ENCODE measurements at places on chromosomes 5 and 9.

- no peak for DNase-seq
These were observed 53.4 kb upstream of the PAM start for GRCh38 chr5:102701748-102702147.

DNA sequence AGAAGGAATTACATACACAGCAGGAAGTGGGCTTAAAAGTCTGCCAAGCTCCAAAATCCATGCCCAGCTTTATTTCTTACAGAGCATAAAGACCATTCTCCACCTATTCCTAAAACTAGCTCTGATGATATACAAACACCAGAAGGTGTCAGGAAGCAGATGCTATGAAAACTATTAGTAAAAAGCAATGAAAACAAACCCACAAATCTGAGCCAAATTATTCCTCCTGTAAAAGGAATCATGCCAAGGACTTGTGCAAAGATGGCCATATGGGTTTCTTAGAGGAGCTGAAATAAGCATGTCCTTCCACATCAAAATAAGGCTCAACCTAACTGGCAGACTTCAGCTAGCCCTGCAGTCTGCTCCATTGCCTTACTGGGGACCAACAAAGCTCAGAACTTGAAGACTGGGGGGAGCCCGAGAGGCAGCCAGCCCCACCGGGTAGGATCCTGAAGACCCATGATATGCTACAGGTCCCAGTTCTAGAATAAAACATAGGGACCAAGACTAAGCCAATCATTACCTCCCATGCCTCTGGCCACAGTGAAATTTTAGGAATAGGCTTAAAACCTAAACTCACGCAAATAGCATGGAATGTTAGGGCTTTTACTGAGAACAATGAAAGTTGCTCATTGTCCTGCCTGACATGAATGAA lies 42.8 kb upstream of the GABRP start:
- no peak for DNase-seq

DNA sequence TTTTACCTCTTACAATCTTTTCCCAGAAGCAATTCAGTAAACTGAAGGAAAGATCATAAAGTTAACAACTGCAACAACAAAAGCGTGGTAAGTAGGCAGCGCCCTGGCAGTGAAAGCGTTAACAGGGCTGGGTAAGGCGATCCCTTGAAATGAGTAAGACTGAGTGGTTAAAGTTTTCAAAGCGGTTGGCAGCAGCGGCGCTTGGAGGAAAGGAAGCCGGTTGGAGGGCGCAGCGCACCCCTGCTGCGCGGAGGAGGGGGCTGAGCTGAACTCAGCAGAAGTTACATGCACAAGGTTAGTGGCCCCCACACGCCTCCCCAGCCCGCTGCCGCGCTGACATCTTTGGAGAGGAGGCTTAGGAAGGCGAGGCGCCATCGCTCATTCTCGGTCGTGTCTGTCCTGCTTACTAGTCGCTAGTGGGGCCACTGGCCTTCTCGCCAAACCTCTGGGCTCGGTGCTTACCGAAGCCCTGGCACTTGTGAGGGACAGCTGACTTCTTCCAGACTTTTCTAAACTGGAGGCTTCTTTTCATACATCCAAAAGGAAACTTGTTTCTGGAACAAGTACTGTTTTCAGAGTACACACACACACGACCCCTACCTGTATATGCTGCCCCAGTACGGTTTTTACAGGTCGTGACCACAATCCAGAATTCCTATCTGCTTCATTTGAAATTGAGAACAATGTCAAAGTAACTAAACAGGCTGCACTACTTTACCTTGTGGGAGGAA lies at the start of gene SH3RF2:
SH3RF2 (plus strand) TSS at position 178 of the 731 bp plus-strand sequence. CDS start 1,351 bp downstream, outside the sequence.
- DNase-seq, result no peak

- no peak for DNase-seq
These were observed 124.9 kb upstream of the RPS23 start for GRCh38 chr5:82403026-82403425.

- no peak for DNase-seq
These were observed 22.4 kb downstream of the NMRK1 start for GRCh38 chr9:75065510-75065909.

DNA sequence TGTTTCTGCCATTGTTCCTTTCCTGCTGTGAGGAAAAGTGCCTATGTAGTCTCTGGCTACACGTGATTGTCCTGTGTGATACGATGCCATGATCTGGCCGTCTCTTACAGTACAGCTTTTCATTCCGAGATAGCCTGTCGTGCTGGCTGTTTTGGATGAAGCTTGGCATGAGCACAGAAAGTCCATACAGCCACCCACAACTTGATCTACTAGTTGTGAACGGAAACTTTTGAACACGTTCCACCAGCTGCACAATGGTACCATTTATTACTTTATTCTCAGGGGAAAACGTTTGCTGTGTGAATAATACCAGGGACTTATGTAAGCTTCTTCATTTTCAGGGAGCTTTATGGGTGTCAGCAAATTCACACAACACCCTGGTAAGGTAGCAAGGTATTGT lies 217.6 kb upstream of the ANKRD55 start:
- no peak for DNase-seq

- DNase-seq, result no peak
These were observed 36.0 kb upstream of the GOLPH3 start for GRCh38 chr5:32210151-32210550.

DNA sequence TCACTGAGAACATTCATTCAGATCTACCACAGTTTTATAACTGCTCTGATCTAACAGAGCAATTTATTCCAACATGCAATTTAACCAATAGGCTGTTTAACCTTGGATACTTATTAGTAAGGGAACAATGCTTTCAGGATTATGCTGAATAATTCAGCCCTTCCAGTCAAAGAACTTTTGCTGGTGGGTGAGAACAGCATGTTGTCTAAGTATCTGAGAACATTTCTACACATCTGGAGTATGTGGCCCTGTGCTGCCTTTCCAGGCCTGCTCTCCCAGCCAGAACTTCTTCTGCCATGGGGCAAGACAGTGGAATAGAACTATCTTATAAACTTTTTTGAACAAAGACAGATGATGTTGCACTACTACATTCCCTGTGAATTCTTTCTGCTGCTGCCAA lies 55.8 kb downstream of the NFIB start:
- no peak for DNase-seq

GRCh38 chr5:154422298-154422697 lies 23.5 kb upstream of the SAP30L start:
- no peak for DNase-seq

GRCh38 chr5:149666212-149666852 lies 63.8 kb upstream of the PPARGC1B start:
- no peak for DNase-seq

GRCh38 chr5:155898284-155898683 lies 428.7 kb upstream of the SGCD start:
- DNase-seq, result no peak

- DNase-seq, result no peak
These were observed 2031.2 kb downstream of the EFNA5 start for GRCh38 chr5:105639511-105639910.

DNA sequence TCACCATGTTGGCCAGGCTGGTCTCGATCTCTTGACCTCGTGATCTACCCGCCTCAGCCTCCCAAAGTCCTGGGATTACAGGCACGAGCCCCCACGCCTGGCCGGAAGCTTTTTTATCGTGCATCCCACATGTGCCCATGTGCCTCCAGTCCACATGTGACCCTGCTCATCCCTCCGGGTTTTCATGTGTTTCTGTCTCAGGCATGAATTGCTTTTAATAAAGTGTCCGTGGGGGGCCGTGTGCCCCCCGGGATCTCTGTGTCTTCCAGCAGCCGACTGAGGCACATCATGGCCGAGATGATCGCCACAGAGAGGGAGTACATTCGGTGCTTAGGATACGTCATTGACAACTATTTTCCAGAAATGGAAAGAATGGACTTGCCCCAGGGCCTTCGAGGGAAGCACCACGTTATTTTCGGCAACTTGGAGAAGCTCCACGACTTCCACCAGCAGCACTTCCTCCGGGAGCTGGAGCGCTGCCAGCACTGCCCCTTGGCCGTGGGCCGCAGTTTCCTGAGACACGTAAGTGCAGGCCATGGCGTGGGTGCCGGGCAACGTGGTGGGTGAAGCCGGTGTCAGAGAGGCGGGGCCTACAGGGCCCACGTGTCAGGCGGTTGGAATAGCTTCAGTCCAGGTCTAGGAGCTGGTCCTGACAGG lies 22.1 kb upstream of the LRRC14B start:
- DNase-seq, result no peak

DNA sequence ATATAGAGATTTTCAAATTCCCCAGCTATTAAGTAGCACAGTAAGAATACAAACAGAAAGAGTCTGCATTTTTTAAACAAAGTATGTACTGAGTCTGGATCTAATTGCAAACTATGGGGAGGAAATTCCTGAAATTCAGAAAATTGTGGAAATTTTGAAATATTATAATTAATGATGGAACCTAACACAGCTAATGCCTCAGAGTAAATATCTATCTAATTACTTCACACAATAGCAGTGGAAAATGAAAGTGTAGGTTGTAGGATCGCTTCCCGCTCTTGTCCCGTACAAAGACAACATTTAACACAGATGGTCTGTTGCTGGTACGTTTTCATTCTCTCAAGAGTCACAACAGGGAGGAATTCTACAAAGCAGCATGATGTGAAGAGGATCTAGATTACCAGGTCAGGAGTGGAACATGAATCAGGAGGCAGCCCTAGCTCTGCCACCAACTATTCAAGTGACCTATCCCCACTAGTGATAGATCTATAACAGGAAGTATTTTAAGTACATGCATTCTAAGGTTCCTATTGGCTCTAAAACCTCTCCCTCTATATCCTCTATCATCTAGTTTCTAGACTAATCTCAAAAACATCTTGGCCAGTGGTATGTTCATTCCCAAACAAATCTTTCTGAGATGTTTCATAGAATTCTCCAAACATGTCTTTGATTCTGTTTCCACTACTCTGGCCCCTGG lies 58.9 kb upstream of the GRAMD2B start:
- DNase-seq, result no peak

DNA sequence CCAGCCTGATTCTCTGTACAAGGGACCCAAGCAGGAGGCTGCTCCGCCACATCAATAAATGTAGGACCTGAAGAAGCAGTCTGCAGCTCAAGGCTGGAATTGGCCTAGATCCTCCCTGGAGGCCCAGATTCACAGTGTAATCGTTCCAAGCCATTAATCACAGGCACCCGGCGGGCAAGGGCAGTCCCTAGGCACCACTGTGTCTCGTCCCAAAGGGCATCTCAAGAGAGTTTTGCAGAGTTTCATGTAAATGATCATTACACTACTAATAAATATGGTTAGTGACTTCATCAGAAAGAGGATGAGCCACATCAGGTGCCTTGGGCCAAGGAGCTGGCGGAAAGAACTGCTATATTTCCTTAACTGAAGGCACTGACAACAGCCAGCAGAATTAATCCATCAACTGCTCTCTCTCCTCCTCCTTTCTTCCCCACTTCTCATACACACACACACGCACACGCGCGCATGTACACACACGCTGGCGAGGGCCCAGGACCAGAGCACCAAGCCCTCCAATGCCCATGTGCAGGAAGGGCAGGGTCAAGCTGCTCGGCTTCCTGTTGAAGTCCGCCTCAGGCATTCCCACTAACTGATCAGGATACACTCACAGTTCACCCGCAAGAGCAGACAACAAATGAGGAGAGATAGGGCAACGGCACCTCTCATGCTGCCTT lies 33.9 kb downstream of the GNAQ start:
- DNase-seq, result no peak

DNA sequence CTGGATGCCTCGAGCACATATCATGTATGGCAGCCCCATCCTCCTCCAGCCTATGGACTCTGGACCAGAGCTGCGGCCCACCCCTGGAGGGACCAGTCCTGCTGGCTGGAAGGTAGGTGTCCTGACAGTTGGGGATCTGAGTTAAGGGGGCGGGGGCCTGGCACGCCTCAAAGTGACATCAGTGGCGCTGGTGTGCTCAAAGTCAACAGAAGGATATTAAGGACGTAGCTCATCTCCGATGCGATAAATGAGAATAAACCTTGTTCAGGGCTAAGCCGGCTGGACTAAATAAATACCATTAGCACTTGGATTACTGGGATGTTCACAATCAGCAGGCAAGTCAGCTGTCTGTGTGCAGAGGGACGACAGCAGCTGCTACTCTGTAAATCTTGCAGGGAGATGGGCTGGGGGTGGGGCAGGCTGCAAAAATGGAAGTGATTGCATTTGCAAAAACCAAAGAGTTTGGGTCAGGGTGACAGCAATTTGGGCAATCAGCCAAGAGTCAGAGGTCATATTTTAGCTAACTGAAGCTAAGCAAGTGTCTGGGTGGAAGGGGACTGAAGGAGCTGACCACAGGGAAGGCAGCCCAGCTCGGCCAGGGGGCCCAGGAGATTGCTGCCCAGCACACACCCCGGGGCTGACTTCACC lies 80.0 kb upstream of the LRRTM2 start:
- DNase-seq, result peak; percentile 45

DNA sequence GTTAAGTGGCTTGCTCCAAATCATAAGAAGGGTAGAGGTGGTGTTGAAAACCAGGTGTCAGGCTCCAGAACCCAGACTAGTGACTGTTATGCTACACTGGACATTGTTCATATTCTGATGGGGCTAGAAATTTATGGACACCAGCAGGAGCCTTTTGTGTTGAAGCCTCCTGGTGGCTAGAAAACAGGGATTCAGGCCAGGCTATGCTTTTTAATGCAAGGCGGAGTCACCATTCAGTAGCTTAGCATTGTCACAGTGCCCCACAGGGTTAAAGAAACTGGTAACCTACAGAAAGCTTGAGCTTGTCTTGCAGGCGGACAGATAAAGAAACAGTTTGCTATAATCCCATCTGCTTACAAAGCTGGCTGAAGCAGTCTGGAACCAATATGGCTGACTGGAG lies 23.0 kb upstream of the GOLM1 start:
- DNase-seq, result no peak

- DNase-seq, result no peak
These were observed 85.4 kb downstream of the PCSK1 start for GRCh38 chr5:96347502-96348292.

- no peak for DNase-seq
These were observed 19.4 kb downstream of the GBGT1 start for GRCh38 chr9:133144142-133144903.

- DNase-seq, result no peak
These were observed 195.9 kb upstream of the PPP1R26 start for GRCh38 chr9:135283671-135284070.

DNA sequence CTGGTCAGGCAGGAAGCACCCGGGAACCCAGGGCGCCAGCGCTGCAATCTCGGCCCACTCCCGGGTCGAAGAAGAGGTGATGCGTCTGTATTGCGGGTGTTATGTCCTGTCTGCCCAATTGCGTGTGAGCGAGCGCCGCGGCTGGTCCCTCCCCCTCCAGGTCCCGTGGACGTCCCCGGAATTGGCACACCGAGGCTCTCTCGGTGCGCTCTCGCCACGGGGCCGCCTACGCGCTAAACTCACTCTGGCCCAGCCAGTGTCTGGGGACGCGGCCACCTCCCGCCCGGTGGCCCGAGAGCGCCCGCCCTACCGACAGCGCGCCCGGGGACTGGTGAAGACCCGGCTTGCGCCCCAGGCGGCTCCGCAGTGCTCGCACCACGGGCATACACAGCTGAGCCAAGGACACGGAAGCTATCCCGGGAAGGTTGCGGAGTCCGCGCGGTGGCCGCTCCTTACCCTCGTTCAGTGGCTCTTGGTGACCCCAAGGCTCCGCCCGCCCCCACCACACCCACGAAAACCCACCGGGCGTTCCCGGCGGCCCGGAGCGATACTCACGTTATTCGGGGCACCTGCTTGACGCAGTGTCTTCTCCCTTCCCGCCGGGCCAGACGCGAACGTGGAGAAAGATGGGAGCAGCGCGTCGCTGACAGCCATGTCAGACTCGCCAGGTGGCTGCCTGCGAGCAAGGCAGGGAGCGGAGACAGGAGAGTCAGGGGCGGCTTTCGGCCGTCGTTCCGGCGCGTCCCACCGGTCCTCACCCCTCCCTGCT lies 1.0 kb downstream of the KLF4 start:
- DNase-seq, result no peak

Data from NCI-H2081 treated with DMSO at 0.1 percent for 48 hours (cell line).